ENCODE measurements at places on chromosomes 13 and 19.

DNA sequence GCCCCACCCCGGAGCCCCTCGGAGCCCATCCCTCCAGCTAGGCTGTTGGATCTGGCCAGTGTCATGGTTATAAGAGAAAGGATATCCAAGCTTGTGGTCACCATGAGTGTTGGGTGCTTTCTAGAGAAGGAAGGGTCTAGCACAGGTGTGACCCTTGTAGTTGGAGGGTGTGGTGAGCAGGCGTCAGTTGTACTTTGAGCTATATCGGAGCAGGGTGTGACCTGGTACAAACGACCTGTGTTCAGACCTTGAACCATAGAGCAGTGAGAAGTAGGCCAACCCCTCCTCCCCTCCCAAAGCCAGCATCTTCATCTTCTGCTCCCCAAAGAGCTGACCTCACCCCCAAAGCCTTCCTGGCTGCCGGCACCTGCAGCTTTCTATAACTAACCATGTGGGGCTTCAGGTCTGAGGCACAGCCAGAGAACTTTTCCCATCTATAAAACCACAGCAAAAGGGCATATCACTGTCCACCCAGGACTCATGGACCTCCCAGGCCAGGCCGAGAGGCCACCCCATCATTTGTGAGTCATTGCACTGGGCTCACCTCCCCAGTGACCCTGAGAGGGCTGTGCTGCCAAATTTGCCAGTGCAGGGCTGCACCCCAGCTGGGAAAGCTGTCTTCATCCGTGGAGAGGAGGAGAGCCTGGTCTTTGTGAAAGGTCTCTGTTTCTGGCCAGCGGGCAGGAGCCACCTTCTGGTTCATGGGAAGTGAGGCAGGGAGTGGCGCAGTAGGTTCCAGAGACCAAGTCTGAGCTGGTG is 14.2 kb downstream of the RAB8A start:
- DNase-seq = no peak

DNA sequence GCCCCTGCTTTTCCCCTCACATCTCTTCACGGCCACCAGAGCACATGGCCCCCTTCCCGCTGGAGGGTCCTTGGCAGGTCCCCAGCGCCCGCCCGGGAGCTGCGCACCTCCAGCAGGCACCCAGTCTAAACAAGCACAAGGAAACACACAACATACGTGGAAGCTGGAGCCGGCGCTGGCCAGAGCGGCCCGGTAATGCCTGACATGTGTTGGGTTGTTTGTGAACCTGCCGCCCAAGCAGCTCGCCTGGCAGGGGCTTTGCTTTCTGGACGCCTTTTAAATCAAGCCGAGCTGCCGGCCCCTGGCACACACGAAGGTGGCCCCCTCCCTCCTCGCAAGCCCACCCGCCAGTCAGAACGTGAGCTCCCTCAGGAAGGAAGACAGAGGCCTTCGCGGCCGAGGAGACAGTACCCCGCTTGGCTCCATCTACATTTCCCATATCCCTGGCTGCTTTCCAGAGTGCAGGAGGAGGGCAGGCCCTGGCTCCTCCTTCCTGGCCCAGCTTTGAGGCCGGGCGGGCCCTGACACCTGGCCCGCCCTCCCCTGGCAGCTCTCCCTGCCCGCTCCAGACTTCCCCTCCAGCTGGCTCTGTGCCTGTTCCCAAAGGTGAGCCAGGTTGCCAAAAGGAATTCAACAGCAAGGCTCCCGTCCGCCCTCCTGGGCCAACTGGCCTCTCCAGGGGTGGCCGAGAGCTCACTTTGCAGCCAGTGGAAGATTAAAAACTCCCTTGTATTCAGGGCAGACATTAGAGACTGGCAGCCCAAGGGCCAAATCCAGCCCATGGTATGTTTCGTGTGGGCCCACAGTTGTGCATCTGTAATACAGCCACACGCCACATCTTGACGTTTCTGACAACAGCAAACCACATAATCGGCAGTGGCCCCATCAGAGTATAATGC is 28.7 kb downstream of the COMP start:
- no peak for DNase-seq

DNA sequence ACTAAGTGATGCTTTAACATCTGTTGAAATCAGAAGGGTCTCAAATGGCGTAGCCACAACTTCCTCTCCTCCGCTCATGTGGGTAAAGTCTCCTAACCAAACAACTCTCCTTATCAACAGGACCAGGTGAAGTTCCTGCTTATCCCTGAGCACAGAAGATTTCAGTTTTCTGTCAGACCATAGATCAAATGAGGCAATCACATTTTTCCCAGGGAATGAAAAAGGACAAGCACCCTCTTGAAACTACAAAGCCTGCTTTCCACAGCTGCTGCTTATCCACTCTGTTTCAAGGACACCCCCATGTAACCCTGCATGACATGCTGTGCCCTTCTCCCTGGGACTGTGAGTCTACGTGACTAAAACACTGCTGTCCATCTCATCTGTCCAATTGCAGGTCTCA is 788.3 kb upstream of the SLITRK5 start:
- no peak for DNase-seq

- DNase-seq = no peak
Measured at GRCh38 chr19:6236310-6237291, 43.2 kb downstream of the MLLT1 start.

DNA sequence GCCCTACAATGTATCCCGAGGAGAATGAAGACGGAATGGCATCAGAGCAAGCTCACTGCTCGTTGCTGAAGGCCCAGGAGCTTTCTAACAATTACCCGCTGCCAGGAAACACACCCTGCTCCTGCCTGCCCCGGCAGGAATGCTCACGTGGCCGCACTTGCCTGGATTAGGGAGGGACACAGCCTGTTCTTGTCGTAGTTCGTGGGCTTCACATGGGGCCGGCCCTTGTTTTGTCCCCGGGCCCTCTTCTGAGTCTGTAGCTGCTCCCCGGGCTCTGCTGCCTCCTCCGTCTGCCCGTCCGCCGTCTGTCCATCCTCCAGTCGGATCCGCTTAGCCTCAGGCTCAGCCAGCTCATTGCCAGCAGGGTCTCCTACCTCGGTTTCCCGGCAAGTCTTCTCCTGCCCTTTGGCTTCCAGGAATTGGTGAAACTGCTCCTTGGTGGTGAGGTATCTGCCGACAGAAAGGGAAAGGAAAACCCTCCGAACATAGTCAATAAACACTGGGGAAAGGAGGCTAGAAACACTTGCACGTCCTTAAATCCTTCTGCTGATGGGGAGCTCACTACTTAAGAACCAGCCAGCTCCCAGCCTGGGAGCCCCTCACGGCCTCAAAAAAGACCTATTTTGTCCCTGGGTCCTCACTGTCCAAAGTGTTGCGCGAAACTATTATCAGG is 941 bp downstream of the DUS3L start:
- DNase-seq = no peak

DNA sequence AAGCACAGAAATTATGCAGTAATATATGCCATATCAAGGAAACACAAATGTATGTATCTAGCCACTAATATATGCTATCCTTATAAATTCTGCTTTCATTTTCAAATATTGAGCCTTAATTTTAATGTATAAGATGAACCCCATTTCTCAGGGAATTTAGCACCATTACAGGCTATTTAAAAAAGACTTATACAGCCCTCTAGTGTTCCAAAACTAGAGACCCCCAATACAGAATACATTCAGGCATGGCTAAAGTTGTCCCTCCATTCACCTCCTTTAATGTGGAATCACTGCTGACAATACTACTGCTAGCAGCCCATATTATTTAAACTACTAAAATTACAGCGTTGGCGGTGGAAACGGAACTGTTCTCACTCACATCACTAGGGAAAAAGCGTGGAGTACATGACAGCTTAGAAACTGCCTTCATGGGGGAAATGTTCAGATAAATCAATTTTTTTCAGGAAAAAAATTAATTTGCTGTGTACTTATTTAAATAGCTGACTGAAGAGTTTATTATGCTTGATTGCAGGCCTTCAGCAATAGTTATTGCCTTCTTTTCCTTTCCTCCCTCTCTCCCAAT is 541.0 kb downstream of the PCDH9 start:
- DNase-seq = no peak

- DNase-seq = no peak
Measured at GRCh38 chr13:76830805-76831204, 55.4 kb downstream of the KCTD12 start.

- no peak for DNase-seq
Measured at GRCh38 chr19:13902993-13903555, 2.8 kb downstream of the BRME1 start.

DNA sequence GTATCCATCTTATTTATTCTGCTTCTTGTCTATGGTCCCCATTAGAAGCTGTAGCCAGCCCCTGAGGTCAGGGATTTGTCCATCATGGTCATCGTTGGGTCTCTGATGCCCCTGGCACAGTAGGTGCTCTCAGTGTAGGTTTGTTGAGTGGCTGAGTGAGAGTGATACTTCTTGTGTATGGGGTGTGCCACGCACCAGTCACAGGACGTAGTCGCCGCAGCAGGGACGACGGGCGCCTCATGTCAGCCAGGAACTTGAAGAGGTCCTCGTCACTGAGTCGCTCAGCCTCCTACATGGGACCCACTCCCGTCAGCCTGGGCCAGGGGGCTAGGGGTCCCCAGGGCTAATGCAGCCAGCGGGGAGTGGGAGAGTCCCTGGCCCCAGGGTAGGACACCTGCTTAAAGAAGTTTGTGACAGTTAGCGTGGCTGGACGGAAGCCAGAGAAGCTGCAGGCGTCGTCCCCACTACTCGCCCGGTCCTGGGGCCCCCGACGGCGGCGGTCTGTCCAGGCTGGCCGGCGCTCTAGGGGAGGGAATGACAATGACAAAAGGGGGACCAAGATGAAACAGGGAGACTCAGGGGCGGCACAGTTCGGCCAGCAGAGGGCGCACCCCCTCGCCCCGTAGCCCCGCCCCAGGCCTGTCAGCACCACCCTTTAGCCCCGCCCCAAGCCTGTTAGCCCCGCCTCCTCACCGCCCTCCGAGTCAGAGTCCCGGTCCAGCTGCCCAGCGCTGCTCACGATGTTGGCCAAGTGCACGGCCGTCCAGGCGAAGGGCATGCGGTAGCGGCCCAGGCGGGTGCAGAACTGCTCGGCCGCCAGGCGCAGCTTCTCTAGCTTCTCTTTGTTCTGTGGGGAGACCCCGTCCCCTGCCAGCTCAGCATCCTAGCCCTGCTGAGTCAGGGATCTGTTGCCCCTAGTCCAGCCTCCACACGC is 3.7 kb downstream of the ANGPTL8 start:
- peak; percentile 78 for DNase-seq

DNA sequence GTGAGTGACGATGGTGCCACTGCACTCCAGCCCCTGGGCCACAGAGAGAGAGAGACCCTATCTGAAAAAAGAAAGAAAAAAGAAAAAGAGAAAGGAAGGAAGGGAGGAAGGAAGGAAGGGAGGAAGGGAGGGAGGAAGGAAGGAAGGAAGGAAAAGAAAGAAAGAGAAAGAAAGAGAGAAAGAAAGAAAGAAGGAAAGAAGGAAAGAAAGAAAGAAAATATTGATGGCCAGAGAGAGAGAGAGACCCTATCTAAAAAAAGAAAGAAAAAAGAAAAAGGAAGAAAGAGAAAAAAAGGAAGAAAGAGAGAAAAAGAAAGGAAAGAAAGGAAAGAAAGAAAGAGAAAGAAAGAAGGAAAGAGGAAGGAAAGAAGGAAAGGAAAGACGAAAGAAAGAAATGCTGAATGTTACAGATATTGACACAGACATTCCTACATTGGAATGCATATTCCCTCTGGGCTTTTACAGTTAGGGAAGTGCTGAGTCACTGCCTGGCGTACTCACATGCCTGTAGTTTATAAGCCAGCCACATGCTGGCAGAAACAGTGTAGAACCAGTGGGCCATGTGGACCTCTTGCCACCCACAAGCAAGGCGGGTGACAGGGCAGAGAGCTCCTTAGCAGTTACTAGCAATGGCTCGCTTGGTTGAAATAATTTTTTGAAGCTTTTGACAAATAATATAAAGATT is 34.6 kb upstream of the SLC46A3 start:
- no peak for DNase-seq

- DNase-seq = no peak
Measured at GRCh38 chr19:18906605-18907519, 10.9 kb upstream of the CERS1 start.

- no peak for DNase-seq
Measured at GRCh38 chr19:6564393-6564792, 26.6 kb downstream of the CD70 start.

- DNase-seq = peak; percentile 25
Measured at GRCh38 chr19:16327911-16328823, 3.5 kb downstream of the KLF2 start.

- no peak for DNase-seq
Measured at GRCh38 chr13:95507991-95508390, 44.5 kb upstream of the CLDN10 start.

- no peak for DNase-seq
Measured at GRCh38 chr19:7905859-7906258, 2.2 kb downstream of the MAP2K7 start.

DNA sequence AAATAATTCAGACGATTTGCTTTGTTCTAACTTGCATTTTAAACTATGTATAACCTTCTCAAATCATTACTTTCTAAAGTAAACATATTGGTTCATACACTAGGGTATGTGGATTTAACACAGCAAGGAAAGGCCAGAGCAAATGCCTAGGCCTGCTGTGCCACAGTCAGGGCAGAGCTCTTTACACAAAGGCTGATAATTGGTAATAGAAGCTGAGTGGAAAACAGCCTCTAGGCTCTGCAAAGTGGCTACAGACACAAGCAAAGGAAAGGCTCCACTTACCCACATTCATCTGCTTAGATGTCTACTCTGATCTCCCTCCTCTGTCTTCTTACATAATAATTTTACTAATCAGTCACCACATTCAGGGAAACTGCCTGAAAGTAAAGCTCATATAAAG is 382.9 kb downstream of the OLFM4 start:
- no peak for DNase-seq

GRCh38 chr19:30896554-30896953 is 452.7 kb downstream of the TSHZ3 start:
- no peak for DNase-seq

DNA sequence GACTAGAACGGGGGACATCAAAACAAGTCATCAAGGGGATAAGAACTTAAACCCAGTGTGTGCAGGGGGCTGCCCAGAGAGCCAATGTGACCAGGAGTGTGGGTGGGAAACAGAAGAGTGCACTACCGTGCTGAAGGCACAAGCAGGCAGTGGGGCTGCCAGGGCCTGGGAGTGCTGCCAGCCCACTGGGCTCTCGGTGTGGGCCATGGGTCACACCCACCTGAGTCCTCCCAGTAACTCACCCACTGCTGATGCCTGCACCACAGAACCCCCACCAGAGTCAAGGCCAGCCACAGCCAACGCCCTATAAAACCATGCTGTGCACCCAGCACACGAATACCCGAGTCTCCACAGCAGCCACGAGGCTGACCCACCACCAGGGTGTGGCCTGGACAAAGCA is 8.5 kb downstream of the MED26 start:
- no peak for DNase-seq

DNA sequence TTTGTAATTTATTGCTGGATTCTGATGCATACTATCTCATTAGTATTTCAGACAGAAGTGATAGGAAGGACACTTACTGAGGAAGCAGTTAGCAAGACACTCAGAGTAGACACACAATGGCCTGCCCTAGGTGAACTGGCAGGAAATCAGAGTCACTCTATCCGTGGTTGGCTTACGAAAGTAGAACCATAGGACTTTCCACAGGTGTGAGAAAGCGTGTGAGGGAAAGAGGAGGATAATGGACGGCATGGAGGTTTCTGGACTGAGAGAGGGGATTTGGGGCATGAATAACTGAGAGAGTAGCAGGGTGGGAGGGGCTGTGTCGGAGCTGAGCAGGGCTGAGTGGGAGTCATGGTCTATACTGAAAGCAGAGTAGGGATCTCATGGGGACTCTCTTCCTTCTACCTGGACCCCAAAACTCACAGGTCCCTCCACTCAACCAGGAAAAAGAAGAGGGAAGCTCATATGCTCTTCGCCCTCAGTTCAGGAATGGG is 18.7 kb upstream of the EID2 start:
- no peak for DNase-seq

- no peak for DNase-seq
Measured at GRCh38 chr13:68056816-68057710, 826.9 kb upstream of the PCDH9 start.

GRCh38 chr19:14686411-14686810 is 3.4 kb upstream of the ZNF333 start:
- no peak for DNase-seq

All from T-helper 17 cell (primary cell).